SJCRH30 (cell line): ENCODE measurements at places on chromosomes 6 and 20.

DNA sequence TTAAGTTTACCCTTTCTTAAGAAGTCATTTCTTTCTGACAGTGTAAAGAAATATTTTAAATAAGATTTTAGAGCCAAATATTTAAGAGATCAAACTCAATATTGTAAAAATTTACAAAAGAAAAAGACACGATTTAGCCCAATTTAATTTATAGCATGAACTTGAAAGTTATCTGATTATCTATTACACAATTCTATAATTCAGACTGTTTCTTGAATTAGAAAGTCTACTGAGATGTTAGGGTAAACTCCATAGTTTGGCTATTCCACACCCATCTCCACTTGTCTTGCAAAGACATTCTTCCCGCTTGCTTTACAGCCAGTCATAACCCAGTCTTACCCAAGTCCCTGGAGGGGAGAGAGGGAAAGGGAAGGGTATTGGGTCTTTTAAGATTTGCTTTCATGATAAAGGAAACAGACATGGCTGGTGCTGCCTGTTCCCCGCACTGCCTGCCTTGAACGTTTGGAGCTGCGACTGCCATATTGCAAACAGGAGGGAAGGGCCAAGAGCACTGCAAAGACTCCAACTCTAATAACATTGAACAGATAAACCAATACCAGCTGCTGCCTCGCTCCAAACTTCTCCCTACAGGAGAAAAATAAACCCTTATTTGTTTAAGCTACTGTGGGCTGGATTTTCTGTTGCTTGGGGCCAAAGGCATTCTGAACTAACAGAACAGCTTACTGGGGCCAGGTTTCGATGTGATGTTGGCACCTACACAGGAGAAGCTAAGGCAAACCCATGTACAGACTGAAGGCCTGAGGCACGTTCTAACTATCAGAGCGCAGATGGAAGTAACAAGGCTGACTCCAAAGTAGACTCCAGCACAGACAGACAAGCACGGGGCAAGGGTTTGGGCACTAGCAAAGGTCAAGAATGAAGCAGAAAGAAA, 552.3 kb upstream of the JARID2 start:
- DNase-seq = no peak

GRCh38 chr20:36462440-36463211, 78.7 kb upstream of the MYL9 start:
- DNase-seq = peak; percentile 44

DNA sequence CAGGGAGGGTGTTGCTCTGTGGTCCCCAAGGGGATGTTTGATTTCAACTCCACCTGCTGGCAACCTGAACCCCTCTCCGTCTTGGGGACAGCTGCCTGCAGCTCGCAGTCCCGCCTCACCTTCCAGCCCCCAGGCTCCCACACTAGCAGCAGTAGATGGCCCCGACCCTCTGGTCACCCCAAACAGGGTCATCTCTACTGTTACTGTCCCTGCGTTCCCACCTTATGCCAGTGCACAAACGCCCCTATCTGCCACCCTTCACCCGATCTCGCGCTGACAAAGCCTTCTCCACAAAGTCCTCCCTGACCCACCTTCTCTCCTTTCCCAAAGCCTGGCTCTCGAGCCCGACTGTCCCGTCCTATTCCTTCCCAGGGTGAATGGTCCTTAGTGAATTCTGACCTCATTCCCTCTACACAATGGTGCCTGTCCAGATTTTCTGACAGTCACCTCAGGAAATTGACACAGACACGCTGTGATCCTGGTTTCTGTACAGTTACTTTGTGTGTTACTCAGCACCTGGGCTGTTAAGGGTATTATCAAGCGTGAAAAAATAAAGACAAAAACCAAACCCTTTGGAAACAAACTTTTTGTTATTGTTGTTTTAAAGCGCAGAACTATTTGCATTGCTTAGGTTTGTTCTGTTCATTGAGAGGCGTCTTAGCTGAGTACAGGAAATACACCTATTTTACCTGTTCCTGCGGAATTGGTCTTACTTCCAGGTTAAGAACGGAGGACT, 728 bp downstream of the FUT9 start:
- no peak for DNase-seq

GRCh38 chr20:46828471-46828870, 66.2 kb upstream of the EYA2 start:
- no peak for DNase-seq

GRCh38 chr6:158879180-158879579, 60.0 kb upstream of the EZR start:
- no peak for DNase-seq

DNA sequence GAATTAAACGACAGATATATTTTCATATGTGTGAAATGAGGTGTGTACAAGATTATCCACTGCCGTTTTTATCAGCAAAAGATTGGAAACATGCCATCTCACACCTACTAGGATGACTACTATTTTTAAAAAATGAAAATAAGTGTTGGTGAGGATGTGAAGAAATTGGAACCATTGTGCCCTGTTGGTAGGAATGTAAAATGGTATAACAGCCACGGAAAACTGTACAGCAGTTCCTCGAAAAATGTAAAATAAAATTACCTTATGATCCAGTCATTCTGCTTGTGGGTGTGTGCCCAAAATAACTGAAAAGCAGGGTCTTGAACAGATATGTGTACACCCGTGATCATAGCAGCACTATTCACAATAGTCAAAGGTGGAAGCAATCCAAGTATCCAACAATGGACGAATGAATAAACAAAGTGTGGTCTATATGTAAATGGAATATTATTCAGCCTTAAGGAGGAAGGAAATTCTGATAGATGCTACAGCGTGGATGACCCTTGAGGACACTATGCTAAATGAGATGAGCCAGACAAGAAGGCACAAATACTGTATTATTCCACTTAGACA, 27.0 kb upstream of the CCN5 start:
- DNase-seq = no peak
